ENCODE measurements at places on chromosomes 7 and 10.
A peak's percentile ranks its signal among the peaks of the same experiment; 100 is the strongest.

GRCh38 chr7:149104214-149104613 is 13.7 kb upstream of the ZNF786 start:
- no peak for DNase-seq

- DNase-seq: no peak
These were observed 194.9 kb upstream of the PRSS58 start for GRCh38 chr7:142452791-142453190.

- no peak for DNase-seq
These were observed 78.8 kb downstream of the SND1 start for GRCh38 chr7:127730658-127731276.

- DNase-seq: no peak
These were observed 398.0 kb downstream of the NXPH1 start for GRCh38 chr7:8831376-8831775.

- peak; percentile 12 for DNase-seq
These were observed 156.0 kb downstream of the SEMA3D start for GRCh38 chr7:85030893-85031292.

DNA sequence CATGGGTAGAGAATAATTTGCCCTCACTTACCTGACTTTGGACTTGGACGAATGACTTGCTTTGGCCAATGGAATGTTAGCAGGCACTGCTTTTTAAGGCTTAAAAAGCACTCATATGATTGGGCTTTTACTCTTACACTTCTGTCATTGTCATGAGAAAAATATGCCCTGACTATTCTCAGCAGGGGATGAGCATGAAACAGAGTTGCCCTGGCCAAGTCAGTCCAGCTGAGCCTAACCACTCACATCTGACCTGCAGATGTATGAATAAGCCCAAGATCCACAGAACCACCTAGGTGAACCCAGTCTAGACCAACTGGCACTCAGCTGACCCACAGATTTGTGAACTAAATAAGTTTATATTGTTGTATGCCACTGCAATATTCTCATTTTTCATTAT is 573.5 kb downstream of the TNS3 start:
- DNase-seq: no peak

DNA sequence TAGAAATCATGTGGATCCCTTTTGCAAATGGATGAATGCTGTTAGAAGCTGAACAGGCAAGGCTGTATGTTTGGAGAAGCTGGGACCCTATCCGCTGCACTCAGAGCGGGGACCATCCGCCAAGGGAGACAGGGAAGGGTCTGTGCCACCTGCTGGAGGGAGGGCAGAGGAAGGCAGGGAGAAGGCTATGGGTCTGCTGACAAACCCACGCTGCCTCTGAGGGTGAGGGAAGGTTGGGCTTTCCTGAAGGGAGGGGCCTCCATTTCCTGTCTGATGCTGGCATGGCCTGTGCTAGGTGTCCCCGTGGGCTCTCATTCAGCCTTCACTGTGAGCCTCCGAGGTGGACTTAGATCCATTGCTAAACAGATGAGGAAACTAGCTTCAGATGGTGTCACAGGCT is 5.3 kb upstream of the CRHR2 start:
- DNase-seq: no peak

DNA sequence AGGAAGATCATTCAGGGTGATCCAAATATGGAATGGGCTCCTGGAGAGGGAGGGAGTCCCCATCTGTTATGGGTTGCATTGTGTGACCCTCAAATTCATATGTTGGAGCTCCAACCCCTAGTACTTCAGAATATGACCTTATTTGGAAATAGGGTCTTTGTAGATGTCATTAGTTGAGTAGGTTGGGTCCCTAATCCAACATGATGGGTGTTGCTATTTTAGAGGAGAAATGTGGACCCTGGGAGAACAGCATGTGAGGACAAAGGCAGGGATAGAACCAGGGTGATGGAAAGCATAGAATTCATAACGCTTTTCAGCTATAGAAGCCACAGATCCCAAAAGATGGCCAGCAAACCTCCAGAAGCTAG is 91.5 kb upstream of the SMNDC1 start:
- no peak for DNase-seq

DNA sequence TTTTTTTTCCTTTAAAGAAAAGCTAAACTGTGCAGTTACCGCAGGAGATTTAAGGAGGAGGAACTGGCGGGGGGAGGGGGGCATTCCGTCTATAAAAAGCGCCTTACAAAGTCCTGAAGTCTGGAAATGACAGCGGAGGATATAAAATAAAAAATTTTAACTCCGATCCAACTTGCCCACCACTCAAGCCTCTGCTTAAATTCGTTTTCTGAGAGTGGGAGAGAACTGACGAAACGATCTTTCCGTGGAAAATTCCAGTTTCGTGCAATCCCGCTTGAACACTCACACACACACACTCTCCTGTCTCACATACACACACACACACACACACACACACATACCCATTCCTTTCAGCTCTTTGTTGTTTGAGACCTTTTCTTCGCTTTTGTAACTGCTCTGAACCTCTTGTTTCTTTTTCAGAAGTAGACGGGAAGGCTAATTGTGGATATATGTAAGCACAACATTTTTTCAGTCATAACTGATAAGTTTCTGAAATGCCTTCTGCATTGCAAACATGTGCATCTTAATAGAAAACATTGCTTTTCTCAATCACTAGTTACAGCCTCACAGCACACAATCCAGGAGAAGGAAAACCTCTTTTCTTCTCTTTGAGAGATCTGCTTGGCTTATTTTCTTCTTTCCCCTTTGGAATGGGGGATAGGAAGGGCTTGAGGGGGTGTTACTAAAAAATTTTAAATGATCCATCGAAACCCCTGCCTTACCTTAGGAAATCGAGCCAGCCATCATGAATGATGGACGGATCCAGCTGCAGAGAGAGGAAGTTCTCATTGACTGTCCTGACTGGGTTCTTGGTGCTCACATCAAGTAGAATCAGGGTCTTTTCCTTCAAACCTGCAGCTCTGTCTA is 628 bp downstream of the HPSE2 start:
- DNase-seq: no peak

DNA sequence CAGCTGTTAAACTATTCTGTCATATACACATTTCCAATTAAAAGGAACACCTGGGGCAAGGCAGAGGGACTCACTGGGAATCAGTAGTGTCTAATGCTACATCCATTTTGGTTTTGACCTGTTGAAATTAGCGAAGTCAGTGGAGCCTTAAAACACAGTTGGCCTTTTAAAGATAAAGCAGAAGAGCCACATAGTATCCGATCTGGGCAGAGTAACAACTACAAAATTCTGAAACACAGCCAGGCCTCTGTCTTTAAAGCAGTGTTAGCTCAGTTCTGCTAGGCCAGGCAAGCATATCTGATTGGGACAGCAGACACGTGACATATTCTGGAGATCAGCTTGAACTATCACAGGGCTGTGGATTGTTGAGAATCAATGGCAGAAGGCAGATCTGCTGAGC is 117.5 kb upstream of the WNT16 start:
- no peak for DNase-seq

DNA sequence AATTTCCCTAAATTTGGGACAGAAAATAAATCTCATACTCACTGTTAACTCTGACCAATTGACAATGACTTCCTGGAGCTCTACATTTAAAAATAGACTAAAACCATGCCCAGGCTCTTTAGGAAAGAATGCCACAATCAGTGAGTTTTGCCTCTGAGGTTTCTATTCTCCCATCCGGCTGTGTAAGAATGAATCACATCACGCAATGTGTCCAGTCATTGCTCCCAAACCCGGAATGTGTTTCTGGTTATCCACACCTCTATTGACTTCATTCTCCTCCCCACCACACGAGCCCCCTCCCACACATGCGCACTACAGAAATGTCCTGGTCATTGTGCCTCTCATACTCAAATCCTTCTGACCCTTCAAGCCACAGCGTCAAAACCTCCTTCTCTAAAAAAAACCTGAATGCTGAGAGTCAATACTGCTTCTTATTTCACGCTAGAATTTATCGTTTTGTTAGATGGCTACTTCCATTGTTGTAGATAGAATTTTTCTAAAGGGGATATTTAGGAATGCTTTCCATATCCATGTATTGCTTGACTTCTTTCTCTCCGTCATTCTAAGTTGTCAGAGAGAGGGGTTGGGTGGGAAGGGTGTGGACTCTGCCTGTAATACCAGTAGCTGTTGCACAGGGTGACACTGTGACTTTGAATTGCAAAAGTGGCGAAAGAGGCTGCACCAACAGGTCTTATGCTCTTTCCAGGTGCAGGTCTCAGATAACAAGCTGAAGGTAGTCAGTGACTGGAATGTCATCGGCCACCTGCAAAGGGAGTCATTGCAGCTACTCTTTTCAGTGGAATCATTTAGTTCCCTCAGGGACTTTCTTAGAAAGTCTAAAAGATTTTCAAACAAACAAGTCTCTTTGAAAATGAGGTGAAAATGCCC is 356.6 kb downstream of the PAXIP1 start:
- DNase-seq: no peak

DNA sequence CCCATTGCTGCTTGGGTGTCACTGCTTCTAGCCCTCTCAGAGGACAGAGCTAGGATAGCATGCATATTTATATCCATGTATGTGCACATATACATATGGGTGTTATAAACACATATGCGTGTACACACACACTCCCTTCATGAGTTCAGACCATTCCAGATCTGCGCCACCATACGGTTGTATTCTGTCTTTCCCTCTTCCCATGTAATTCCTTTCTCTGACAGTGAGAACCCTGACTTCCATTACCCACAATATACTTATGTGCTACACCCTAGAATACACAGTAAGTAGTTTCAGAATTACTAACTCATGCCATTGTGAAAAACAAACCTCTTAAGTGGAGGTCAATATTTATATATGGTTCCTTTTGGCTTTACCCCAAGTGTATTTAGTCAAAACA is 116.6 kb upstream of the SAMD8 start:
- DNase-seq: no peak

GRCh38 chr7:16609842-16610450 is 35.6 kb downstream of the ANKMY2 start:
- no peak for DNase-seq

DNA sequence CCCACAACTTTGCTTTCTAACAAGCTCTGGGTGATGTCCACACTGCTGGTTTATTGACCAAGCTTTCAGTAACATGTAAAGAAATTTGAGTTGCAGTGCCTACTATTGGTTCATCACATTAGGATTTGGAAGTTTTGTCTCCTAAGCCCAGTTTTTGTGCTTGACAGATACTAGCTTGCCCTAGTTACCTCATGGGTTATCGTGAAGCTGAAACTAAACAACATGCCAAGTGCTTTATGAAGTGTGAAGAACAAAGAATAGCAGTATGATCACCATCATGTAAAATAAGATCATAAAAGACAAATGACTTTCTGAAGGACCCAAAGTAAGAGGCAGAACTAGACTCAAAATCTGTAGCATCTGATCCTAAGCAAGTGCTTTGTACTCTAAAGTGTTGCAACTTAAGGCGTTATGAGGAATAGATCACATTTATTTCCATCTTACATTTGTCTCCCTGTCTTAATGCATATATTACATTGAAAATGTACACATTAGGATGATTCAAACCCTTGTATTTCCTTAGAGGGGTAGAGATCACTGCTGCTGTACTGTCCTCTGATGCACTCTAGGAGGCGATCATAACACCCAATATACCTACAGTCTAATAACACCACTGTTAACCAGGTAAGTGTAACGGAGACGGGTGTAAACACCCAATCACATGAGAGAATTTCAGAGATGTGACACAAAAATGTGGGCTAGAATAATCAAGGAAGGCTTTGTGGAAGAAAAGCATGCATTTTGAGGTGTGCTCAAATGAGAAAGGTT is 71.3 kb downstream of the NRCAM start:
- DNase-seq: no peak

DNA sequence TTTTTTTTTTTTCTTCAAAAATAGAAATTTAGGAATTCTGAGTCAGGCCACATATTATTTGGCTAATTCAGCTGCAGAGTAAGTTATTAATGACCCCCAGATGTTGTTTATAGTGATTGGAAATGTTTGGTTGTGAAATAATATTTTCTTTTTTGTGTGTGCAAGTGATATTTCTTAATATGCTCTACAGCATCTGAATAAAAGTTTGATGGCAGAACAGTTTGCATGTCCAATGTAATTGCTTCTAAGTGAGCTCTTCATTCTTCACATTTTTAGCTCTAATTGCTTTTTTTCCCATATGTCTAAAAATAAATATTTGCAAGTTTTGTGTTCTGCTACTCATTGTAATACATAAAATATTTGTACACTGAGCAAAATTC is 116.0 kb downstream of the ARID5B start:
- no peak for DNase-seq

DNA sequence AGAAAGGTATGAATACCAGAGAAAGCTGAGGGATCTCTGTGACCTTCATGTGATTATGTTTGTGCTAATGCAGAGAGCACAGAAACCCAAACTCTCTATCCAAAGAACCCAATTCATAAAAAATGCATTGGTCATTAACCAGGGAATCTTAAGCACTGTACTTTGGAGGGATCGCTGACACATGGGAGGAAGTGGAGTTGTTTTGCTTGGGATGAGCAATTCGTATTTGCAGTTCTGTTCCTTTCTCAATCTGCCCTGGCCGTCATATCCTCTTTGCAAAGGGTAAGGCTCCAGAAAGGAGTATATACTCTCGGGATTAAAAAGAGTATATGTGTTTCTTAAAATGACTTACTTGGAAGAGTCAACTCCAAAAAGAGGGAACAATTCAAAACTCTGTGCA is 221.3 kb downstream of the POU6F2 start:
- no peak for DNase-seq

- DNase-seq: no peak
These were observed 971 bp downstream of the AEBP1 start for GRCh38 chr7:44104860-44105771.

GRCh38 chr7:140898786-140899536 is 25.8 kb downstream of the BRAF start:
- no peak for DNase-seq

- no peak for DNase-seq
These were observed 5.5 kb downstream of the NOD1 start for GRCh38 chr7:30472784-30473775.

GRCh38 chr7:35647171-35647574 is 47.8 kb downstream of the HERPUD2 start:
- no peak for DNase-seq

DNA sequence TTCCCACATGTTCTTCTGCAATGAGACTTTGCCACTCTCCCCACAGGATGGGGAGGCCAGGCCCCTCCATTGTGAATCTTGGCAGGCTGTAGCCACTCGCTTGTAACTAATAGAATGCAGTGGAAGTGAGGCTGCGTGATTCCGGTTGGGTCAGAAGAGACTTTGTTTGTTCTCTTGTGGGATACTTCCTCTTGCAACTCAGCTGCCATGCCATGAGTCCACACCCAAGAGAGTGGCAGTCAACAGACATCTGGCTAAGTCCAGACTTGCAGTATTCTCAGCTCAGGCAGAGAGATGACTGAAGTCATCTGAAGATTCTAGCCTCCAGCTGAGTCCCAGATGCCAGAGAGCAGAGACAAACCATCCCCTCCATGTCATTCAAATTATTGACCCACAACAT is 153.4 kb upstream of the GDF10 start:
- DNase-seq: no peak

GRCh38 chr10:132710746-132711612 is 75.0 kb downstream of the NKX6-2 start:
- no peak for DNase-seq

DNA sequence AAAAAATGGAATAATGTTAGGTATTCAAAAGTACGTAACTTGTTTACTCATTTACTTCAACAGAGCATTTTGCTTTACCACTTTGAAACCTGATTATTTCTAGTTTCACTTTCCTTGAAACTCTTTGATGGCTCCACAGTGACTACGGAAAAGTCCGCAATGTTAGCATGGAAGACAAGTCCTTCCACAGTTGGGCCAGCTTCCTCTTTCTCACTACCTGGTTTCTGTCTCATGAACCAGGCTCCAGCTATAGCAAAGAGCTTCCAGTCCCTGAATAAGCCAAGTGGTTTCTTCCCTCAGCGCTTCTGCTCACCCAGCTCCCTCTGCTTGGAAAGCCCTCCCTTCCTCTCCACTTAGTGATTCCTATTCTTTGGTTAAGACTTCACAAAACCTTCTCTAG is 44.8 kb upstream of the SLC16A12 start:
- DNase-seq: no peak
